Stromal cell of bone marrow (primary cell): ENCODE measurements at places on chromosomes 16 and 17.
A peak's percentile ranks its signal among the peaks of the same experiment; 100 is the strongest.

GRCh38 chr16:89410322-89410721, 80.0 kb downstream of the ANKRD11 start:
- DNase-seq, result no peak

- peak; percentile 55 for DNase-seq
Measured at GRCh38 chr17:9924735-9925191, 19.7 kb upstream of the RCVRN start.

GRCh38 chr16:86240716-86241363, 269.5 kb upstream of the FOXF1 start:
- no peak for DNase-seq

GRCh38 chr17:50213026-50214022, 11.9 kb upstream of the COL1A1 start:
- no peak for DNase-seq

GRCh38 chr16:85557083-85557970, 55.8 kb upstream of the GSE1 start:
- no peak for DNase-seq

DNA sequence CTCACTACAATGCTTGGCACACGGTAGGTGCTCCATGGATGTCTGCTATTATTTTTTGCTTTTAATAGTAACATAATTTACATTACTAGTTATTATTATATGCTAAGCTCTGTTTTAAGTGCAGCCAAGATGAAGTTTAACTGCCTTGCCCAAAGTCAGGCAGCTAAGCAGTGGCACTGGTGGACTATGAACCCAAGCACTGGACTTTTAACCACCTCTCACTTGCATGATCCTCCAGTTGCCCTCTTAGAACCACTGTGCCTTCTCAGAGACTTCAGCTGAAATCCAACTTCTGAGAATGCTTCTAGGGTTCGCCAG, 1.5 kb upstream of the ZNF207 start:
- DNase-seq, result no peak

- DNase-seq, result no peak
Measured at GRCh38 chr16:52251495-52251894, 295.4 kb downstream of the TOX3 start.

GRCh38 chr17:79926142-79926604, 86.9 kb upstream of the CBX4 start:
- DNase-seq, result no peak

GRCh38 chr17:69547947-69548346, 133.4 kb downstream of the MAP2K6 start:
- no peak for DNase-seq

DNA sequence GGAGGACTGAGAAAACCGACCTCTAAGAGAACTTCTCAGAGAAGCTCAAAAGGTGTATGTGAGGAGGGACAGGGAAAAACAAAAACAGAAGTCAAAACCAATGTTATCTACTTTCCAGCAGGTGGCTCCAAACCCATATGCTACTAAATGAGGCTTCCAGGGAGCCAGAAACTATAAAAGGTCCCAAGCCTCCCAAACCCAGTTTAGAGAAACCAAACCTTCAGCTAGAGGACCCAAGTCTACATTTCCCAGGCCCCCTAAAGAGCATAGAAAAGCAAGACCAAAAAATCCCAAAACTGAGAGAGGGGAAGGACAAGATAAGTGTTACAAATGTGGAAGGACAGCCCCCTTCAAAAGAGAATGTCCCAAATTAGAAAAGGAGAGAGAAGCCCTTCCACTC, 3.7 kb downstream of the HPR start:
- DNase-seq, result peak; percentile 9
